ENCODE measurements at places on chromosomes 6 and 20.

GRCh38 chr6:129113637-129114036 lies 230.7 kb downstream of the LAMA2 start:
- DNase-seq: no peak

DNA sequence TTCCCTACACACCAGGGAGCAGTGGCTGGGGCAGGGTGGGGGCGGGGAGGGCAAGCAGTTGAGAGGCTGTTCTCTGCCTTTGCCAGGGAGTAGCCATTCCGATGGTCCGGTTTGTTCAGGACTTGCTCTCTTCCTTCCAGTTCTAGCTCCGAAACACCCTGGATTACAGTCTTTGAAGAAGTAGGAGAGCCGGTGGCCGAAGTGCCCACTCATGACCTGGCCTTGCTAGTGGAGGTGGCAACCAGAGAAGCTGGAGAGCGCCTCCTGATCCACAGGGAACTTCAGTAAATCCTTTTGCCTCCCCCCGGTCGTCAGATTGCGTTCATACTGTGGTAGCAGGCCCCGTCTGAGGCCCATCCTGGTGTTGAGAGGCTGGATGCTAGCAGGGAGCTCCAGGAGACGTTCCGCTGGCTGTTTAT lies 92.8 kb downstream of the ARID1B start:
- DNase-seq: no peak

DNA sequence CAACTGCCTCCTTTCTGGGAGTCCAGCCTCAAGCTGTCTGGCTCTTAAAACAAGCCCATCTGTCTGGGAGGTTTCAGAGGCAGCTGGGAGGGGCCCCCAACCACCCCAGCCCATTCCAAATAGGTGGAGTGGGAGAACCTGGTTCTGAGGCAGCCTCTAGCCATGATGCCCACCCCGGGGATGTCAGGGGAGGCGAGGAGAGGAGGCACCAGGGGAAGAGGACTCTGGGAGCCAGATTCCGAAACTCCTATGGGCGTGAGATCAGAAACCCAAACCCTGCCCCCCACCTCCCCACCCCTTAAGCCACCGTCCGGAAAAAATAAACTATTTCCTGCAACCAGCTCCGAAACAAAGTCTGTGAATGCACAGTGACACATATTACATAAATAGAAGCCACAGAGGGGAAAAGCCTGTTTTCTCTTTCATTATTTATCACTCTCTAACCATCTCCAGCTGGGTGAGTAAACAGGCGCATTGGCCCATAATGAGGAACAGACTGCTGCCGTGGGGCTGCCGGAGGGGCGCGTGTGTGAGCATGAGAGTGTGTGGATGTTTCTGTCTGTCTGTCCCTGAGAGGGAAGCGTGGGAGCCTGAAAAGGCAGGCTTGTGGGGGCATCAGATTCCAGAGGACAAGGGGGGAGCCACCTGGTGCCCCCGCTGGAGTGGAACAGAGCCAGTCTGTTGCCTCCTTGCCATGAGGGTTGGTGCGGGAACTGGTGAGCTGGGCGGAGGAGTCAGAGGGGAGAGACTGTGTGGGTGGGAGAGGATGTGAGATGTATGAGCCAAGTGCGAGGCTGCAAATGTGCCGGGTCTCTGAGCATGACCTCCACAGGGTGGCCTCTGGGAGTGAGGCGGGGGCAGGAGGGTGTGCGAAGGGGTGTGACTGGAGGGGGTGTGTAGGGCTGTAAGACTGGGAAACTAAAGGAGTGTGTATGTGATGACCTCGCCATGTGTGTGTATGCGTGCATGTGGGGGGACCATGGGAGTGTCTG lies 14.3 kb upstream of the FOXP4 start:
- DNase-seq: peak; percentile 48

DNA sequence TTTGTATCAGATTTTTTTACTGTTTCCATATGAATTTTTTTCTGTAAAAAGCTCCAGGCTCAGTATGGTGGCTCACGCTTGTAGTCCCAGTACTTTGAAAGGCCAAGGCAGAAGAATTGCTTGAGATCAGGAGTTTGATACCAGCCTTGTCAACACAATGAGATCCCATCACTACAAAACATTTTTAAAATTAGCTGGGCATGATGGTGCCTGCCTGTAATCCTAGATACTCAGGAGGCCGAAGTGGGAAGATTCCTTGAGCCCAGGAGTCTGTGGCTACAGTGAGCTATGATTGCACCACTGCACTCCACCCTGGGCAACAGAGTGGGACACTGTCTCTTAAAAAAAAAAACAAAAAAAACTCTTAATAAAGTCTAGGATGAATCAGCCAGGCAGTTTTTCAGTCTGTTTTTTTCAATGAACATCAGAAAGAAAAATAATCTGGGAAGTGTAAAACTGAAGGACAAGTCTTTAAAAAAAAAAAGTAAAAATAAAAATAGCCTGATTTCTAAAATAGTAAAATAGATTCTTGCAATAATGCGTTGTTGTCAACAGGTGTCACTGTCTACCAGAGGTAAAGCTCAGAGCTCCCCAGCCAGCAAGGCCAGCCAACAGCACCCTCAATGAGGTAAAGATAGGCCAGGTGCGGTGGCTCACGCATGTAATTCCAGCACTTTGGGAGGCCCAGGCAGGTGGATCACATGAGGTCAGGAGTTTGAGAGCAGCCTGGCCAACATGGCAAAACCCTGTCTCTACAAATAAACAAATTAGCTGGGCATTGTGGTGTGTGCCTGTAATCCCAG lies 9.3 kb upstream of the ATG5 start:
- DNase-seq: peak; percentile 24
